ENCODE measurements at places on chromosomes 4 and X.

DNA sequence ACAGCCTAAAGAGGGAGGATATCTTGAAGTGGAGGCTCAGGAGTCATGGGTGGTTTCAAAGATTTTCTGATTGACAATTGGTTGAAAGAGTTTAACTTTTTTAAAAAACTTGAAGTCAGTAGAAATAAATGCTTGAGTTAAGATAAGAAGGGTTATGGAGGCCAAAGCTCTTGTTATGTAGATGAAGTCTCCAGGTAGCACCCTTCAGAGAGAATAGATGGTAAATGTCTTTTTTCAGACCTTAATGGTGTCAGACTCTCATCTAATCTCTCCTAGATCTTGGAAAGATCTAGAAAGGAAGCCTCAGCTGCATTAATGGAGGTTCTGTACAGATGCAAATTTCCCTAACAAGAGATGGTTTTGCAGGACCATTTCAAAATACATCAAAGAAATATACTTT lies 6.8 kb upstream of the CHIC1 start:
- DNase-seq: no peak

- no peak for DNase-seq
Observed at GRCh38 chrX:129791961-129792570, 12.3 kb downstream of the SASH3 start.

- DNase-seq: no peak
Observed at GRCh38 chr4:139889901-139890300, 224.3 kb downstream of the MGST2 start.

- DNase-seq: no peak
Observed at GRCh38 chr4:130850019-130850524, 1754.1 kb downstream of the C4orf33 start.

DNA sequence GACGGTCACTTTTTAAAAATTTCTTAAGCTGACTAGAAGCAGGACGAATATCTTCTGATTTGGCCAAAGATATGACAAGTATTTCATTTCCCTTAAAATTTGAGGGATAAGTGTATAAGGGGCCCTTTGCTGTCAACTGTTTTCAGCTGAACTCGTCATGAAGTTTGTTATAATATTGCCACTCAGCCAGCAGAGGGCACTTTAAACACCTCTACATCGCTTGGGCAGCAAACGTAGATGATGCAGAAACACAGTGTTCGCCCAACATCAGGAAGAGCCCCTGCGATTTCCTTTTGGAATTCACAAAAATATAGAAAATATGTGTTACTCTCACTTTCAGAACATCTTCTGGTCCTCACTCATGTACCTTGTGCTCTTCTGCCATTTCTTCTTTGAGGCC lies 435.7 kb upstream of the FMR1 start:
- DNase-seq: peak; percentile 1

- no peak for DNase-seq
Observed at GRCh38 chr4:128450326-128451120, 162.9 kb upstream of the PGRMC2 start.

DNA sequence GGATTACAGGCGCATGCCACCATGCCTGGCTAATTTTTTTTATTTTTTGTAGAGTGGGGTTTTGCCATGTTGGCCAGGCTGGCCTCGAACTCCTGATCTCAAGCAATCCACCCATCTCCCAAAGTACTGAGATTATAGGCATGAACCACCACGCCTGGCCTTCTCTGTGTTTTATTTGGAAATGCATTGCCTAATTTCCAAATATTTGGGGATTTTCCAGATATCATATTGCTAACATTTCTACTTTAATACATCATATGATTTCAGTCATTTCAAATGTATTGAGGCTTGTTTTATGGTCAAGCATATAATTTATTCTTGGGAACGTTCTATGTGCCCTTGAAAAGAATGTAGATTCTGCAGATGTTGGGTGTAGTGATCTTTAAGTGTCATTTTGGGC lies 38.8 kb downstream of the FGF2 start:
- no peak for DNase-seq

GRCh38 chrX:69228732-69229131 lies 63.5 kb upstream of the PJA1 start:
- DNase-seq: no peak

GRCh38 chr4:55132775-55133174 lies 7.4 kb upstream of the KDR start:
- no peak for DNase-seq

GRCh38 chr4:100949350-100949935 lies 397.9 kb downstream of the PPP3CA start:
- no peak for DNase-seq

DNA sequence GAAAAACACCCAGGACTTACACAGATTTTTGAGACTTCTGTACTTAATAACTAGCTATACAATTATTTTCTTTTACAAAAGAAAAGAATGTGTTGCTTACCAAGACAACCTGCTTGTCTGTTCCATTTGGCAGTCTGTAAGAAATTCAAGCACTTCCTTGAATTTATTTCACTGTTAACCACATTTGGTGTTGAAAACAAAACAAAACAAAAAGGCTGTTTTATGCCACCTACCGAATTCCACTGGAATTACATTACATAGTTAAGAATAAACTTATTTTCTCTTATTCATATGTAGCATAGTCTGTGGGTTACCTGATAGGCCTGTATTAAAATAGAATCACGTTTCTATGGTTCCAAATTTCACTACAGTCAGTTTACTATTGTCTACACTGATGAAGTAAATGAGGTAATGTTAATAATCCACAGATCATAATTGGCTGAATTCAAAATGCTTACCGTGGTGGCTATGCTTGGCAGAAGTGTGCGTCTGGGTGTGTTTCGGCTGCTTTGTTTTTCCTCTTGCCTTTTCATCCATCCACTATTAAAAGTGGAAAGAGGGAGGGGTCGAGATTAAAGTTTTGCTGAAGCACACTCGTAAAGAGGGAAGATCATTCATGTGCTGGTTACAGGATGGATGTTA lies at the start of gene TLR1:
TLR1 (minus strand) TSS at position 138 of the 642 bp plus-strand sequence. CDS start 5,960 bp downstream, outside the sequence.
- DNase-seq: no peak

- DNase-seq: no peak
Observed at GRCh38 chr4:177091515-177091914, 218.2 kb upstream of the NEIL3 start.

DNA sequence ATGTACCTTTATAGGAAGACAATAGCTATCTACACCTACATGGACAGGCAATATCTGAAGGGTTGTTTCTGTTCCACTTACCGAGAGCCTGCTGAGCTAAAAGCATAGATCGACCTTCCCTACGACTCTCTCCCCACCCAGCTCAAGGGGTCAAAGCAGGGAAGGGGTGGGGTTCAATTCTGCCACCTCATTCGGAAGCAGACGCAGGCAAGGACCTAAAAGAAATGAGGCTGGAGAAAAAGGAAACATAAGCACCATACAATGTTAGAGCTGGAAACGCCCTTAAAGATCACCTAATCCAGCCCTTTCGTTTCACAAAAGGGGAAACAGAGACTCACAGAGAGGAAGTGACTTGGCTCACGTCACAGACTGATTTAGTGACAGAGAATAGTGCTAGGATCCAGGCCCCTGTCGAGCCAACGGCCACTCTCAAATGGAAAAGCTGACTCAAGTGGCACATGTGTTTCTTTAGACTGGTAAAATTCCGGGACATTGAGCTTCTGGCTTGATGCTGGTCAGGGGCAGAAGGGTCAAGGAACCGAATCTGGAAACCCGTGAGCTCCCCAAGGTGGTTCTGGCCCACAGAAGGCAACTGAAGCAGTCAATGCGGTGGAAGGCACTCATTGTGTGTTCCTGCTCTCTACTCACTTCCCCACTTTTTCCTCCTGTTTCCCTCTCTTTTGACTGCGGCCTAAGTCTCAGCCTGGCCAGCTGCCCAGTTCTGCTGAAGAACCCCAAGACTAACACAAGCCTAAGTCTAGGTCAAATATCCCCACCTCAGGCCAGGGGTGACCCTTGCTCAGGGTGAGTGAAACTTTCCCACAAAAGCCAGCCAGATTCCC lies 7.5 kb downstream of the SEPTIN6 start:
- DNase-seq: peak; percentile 51

- DNase-seq: no peak
Observed at GRCh38 chrX:151323054-151323453, 74.0 kb upstream of the VMA21 start.

GRCh38 chr4:23871426-23871825 lies 18.4 kb downstream of the PPARGC1A start:
- no peak for DNase-seq

- no peak for DNase-seq
Observed at GRCh38 chr4:38210396-38211114, 250.4 kb downstream of the PTTG2 start.

GRCh38 chr4:143127621-143128020 lies 57.1 kb upstream of the USP38 start:
- no peak for DNase-seq

DNA sequence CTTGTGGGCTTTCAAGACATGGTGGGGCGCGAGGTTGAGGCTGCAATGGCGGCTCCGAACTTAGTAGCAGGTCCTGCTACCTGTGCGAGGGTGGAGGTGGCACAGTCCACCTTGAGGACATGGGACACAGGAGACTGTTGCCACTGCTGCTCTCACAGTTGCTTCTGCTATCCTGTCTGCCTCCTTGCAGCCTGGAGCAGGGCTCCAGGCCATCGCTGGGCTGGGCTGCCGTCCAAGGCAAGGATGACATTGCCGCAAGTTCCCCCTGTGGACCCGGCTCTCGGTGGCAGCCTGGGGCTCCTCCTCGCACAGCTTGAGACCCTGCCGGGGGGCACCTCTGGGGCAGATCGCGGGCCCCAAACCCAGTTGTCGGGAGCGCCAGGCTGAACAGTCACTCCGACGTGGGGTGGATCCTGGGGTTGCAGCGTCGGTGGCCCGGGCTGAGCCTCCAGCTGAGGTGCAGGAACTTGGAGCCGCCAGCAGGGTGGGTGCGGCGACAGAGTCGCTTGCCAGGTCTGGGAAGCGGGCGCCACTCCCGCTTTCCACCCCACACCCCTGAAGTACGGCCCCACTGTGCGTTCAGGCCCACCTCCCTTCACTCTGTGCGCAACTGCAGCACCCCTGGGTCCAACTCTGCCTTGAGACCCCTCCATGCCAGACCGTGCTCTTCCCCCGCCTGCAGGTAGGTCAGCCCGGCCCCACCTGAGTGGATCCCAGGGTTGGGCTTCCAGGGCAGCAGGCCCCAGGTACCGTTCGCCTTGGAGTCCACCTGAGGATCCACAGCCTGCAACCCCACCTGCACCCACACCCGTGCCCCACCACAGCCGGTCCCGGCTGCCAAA lies 192.7 kb upstream of the NUDT6 start:
- DNase-seq: no peak

GRCh38 chr4:141102367-141102766 lies 30.9 kb downstream of the RNF150 start:
- no peak for DNase-seq

GRCh38 chr4:78962597-78963115 lies 23.4 kb upstream of the PAQR3 start:
- DNase-seq: no peak

DNA sequence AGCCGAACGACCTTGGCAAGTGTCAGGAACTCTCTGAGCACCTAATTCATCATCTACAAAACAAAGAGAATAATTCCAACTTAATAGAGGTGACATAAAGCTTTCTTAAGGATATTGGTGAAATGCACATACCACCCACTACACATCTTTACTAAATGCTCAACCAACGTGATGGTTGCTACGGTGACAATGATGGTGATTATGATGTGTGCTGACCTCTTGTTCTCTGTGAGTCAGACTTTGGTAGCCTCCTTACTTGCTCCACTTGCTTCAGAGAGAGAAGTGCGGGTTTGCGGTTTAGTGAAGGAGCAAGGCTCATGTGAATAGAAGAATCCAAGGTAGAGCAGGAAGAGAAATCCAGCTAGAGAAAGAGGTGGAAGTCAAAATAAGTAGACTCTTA lies 52.8 kb upstream of the CLNK start:
- no peak for DNase-seq

DNA sequence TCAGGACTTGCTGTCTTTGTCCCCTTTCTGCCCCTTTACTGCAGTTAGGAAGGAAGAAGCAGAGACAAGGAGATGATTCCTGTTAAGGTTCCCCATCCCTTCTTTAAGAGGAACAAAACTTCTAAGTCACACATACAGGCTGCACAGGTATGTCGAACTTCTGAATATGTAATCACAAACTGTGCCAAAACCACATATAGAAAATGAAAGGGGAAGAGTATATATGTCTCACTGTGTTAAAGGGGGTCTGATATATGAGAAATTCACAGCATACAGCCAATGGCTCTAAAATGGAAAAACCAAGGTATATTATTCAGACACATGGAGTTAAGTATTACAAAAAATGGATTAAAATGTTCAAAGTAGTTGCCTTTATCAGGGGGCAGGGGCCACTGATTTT lies 11.7 kb downstream of the CFAP97 start:
- DNase-seq: no peak

DNA sequence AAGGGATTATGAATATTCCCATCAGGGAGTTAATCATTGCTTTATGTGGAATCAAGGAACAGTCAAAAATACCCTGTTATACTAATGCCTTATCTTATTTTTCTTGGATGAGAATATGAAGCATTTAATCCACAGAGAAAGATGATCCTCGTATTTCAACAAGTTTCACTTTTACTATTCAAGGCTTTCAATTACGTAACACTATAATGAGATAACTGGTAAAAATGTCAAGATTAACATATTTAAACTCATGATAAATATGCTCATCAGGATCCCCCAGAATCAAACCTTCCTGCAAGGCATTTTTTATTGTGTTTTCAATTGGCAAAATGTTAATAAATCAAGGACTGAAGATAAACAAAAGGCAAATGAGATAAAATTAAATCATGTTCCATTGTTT lies 5.1 kb downstream of the ZXDA start:
- DNase-seq: no peak

GRCh38 chr4:111228396-111228795 lies 605.5 kb upstream of the PITX2 start:
- DNase-seq: no peak

GRCh38 chr4:150216726-150217125 lies 138.5 kb downstream of the DCLK2 start:
- no peak for DNase-seq

- no peak for DNase-seq
Observed at GRCh38 chr4:15893962-15894361, 44.6 kb downstream of the FGFBP1 start.

DNA sequence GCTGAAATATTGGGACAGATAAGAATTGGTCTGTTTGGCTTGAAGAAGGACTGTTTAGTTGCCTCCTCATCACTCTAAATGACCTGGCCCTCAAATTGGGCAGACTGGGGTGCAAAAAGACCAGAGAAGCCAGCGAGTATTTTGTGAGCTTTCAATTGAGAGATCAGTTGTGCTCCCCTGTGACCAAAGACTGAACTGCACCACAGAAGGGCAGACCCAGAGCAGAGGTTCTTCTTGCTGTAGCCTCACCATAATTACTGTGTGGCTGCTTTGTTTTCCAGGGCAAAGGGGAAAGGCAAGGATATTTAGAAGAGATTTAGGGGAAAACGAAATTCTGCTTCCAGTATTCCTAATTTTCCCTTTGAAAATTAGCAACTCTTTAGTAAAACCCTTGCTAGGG lies 104.0 kb upstream of the MBNL3 start:
- no peak for DNase-seq
